ENCODE measurements at places on chromosomes 2 and 18.

GRCh38 chr18:48711651-48712486, 173.0 kb downstream of the CTIF start:
- DNase-seq = peak; percentile 69

GRCh38 chr2:240168041-240168440, 27.6 kb upstream of the OTOS start:
- DNase-seq = no peak

GRCh38 chr2:211994806-211995205, 543.8 kb downstream of the ERBB4 start:
- DNase-seq = no peak

GRCh38 chr2:113054066-113054465, 1.4 kb upstream of the IL36B start:
- DNase-seq = no peak

DNA sequence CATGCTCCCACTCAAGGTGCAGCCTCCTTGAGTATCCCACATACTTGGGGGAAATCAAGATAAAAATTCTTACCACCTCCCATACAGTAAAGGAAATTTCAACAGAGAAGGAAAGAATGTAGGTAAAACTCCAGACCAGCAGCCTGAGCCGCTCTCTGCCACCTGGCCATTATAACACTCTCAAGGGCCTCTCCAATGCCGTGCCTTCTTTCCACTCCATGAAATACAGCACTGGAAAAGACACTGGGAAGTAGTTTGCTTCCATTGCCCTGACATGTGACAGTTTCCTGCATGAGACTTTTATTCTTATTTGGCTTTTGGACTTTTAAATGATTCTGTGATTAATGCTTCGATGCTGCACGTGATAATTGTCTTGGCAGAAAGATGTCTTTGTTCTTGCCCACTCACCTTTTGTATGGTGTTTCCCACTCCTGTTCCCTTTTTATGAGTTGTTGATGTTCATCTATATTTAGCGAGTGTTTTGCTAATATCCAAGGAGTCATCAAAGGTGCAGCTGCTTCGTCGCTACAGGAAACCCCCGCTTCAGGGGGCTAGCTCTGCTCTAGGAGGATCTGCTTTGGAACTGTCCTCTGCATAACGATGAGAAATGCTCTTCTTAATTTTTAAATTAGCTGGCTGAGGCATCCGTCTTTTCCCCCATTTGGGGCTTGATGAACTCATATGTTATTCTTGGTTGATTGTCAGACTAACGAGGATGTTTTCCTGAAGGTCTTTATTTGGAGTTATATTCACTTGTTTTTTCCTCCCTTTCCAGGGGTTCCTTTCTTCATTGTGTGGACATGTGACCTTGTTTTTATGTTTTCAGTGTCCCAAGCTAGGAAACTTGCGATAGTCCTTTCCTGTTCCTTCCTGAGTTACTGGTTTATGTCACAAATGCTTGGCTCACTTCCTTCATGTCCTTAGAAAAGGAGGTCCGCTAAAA, 179.4 kb downstream of the TXNL1 start:
- DNase-seq = no peak

DNA sequence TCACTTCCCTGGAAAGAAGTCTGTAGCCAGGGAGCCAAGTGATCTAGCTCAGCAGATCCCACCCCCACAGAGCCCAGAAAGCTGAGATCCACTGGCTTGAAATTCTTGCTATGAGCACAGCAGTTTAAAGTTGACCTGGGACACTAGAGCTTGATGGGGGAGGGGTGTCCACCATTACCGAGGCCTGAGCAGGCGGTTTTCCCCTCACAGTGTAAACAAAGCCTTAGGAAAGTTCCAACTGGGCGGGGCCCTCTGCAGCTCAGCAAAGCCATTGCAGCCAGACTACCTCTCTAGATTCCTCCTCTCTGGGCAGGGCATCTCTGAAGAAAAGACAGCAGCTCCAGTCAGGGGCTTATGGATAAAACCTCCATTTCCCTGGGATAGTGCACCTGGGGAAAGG, 887.2 kb upstream of the LRATD1 start:
- peak; percentile 37 for DNase-seq

DNA sequence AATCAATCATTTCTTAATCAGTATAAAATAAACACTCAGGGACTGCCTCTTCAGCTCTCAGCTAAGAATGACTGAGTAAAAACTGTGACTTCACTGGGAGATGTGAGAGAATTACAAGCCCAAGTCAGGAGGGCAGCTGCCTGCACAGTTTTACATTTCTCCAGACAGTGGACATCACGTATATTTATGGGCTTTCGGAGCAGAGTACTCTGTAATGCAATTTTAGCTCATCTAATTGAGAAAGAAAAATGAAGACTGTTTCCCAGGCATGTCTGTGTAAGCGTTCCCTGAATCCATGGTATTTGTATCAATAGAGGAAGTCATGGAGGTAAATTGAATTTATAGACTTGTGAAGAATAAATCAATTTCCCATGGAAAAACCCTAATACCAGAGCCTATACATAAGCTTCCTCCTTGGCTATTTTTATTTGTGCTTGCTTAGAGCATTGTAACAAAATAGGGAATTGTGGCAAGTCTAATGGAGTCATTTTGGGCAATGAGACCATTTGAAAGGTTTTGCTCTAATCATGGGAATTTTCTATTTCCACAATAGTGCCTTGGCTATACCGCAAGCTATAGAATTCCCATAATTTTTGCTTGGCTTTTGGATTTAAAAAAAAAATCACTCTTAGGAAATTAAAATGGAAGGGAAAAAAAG, 87.2 kb downstream of the SLC5A7 start:
- DNase-seq = no peak

DNA sequence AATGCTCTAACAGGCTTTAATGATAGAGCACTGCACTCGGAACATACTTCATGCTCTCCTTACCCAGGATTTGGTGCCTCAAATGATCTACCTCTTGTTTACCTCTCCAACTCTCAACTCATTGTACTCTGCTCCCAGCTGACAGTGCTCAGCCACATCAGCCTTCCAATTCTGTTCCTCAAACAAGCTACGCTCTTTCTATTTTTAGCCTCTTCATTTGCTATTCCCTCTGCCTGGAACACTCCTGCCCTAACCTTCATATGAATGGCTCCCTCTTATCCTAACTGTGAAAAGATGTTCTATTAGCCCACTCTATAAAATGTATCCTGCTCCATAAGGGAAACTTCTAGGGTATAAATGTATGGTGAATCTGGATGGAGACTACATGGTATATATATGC, 42.5 kb downstream of the PIGN start:
- DNase-seq = no peak

GRCh38 chr18:79510731-79511241, 115.1 kb downstream of the NFATC1 start:
- DNase-seq = no peak

GRCh38 chr2:239163688-239164334, 237.0 kb downstream of the HDAC4 start:
- DNase-seq = no peak

Measured in GM12865 (cell line).